ENCODE measurements at places on chromosomes 5 and 9.

- DNase-seq, result no peak
Observed at GRCh38 chr5:1401536-1402138, 43.6 kb downstream of the SLC6A3 start.

GRCh38 chr9:38012767-38013450 is 56.1 kb downstream of the SHB start:
- no peak for DNase-seq

GRCh38 chr5:39102684-39103155 is 28.5 kb upstream of the RICTOR start:
- DNase-seq, result peak; percentile 3

- no peak for DNase-seq
Observed at GRCh38 chr9:121688681-121689080, 37.2 kb downstream of the DAB2IP start.

- no peak for DNase-seq
Observed at GRCh38 chr5:54930736-54931135, 54.7 kb downstream of the ESM1 start.

GRCh38 chr5:101904736-101905135 is 391.3 kb downstream of the SLCO4C1 start:
- peak; percentile 34 for DNase-seq

DNA sequence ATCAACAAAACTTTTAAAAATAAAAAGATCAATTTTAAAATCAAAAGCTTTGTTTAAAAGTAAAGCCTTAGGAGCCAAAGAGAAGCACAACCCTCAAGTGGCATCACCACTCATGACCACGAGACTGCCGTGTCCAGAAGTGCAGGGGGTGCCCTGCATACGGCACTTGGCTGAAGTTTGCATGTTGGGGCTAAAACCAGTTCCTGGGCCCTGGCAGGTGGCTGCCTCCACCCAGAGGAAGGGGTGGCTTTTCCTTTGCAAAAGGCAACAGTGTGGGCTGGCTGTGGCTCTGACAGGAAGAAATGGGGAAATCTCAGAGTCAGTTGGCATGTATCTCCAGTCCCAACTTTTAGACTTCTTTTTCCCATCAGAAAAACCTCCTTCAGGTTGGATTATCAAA is 15.3 kb downstream of the TRMO start:
- no peak for DNase-seq

DNA sequence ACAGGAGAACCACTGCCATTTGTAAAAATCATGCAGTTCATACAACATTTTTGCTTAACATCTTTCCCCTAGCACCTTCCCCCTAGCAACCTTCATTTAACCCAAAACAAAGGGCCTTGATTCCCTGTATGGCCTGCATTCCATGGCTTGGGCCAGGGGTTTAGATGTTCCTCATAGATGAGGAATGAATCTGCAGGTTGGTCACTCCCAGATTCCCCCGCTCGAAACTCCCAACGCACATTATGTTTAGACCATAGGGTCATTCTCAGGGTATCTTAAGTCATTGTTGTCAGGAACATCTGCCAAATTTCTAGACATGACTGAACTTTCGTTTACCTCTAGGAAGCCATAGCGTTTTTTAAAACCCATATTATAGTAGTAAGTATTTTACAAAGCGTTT is 282.2 kb upstream of the VLDLR start:
- DNase-seq, result no peak

DNA sequence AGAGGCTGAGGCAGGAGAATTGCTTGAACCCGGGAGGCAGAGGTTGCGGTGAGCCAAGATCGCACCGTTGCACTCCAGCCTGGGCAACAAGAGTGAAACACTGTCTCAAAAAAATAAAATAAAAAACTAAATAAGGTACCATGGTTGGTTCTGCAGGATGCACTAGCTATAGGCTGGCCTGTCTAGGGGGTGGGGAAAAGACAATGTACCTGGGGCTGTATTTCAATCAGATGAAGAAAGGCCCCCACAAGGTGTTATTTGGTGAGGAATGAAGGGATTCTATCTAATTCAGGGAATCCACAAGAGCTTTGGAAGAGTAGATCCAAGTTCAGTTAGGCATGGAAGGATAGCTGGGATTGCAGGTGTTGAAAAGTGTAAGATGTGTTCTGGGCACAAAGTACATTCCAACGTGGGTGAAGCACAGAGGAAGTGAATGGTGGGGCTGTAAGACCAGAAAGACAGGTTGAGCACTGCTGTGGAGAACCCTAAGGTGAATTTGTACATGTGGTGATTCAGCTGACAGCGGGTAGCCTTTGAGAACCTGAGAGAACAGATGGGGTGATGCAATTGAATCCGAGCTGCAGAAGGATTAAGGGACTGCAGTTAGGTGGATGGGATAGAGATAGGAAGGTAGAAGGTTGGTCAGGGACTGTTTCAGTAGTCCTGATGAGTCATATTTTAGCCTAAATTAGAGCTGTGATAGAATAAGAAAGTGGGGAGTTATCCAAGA is 71.8 kb downstream of the CAST start:
- no peak for DNase-seq

GRCh38 chr5:82664732-82665131 is 386.6 kb upstream of the RPS23 start:
- no peak for DNase-seq

GRCh38 chr9:109156708-109157107 is 10.3 kb downstream of the FRRS1L start:
- DNase-seq, result no peak

DNA sequence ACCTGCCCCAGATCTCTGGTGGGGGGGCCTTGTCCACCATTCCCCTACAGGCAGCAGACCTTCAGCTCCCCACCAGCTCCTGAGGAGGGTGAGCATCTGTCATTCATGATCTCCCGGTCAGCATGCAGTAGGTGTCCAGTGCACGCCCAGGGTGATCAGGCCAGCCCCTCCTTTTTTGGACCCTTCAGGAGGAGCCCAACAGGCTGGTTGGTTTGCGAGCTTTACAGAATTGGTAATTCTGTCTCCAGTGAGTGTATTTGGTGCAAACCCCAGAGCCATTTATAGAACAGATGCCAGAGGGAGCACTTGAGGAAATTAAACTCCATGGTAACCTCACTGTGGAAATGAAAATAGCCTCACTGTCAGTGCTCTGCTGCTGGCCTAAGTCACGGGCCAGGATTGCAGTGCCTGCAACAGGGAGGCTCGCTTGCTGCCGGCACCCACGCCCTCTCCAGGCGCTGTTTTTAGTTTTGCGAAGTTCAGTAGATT is 23.4 kb downstream of the WNK2 start:
- peak; percentile 51 for DNase-seq

DNA sequence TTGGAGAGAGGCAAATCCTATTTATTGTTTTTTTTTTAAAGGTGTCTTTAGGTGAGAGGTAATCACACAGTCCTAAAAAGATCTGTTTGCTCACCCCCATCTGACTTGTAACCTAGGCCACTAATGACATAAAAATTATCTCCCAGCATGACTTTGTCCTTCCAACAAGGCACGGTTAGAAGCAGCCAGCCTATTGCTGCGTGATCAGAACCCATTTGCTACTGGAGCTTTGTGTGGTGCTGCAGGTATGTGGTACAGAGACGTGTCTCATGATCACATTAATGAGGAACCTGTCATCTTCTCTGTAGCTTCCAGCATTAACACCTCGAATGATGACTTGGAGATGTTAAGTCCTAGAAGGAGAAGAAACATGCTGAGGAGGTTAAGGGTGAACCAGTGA is 555.8 kb upstream of the TLE4 start:
- DNase-seq, result no peak

GRCh38 chr5:50501491-50502228 is 60.6 kb upstream of the EMB start:
- no peak for DNase-seq

GRCh38 chr9:104872656-104873488 is 55.1 kb downstream of the ABCA1 start:
- peak; percentile 98 for DNase-seq

GRCh38 chr5:123217173-123217572 is 128.1 kb downstream of the PRDM6 start:
- no peak for DNase-seq

- no peak for DNase-seq
Observed at GRCh38 chr9:99867968-99868367, 38.5 kb upstream of the STX17 start.

DNA sequence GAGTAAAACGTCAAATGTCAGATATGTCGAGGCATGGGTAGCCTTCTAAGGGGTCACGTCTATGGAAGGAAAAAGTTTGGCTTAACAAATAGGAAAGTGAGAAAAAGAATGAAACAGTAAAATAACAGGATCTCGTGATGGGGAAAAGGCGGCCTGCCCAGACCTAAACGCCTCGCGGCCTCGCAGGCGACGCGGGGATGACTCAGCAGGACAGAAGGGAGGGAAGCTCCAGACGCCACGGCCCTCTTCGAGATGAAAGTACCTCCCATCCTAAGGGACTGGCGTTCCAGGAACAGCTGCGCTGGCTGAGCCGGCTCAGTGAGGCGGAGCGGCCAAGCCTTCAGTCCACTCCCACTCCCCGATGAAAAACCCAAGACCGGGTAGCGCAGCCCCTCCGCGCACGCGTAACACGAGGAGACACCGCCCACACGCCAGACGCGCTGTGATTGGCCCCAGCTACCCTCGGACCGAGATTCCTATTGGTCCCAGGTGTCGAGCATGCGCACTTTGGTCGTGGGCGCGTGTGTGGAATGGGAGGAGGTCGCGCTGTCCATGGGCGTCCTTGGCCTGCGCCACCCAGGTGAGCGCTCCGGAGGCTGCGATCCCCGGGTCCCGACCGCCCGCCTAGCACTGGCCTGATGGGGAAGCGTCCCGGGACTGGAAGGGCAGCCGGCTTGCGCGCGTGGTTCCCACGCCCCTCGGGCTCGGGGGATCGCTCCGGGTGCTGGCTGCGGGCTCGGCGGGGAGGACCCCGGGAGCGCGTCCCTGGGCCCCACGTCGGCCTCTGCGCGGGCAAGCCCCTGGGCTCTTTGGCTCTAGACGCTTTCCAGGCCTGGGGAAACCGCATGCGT is 588.5 kb downstream of the MTRR start:
- peak; percentile 94 for DNase-seq

- no peak for DNase-seq
Observed at GRCh38 chr5:26843677-26844076, 194.7 kb downstream of the CDH9 start.

DNA sequence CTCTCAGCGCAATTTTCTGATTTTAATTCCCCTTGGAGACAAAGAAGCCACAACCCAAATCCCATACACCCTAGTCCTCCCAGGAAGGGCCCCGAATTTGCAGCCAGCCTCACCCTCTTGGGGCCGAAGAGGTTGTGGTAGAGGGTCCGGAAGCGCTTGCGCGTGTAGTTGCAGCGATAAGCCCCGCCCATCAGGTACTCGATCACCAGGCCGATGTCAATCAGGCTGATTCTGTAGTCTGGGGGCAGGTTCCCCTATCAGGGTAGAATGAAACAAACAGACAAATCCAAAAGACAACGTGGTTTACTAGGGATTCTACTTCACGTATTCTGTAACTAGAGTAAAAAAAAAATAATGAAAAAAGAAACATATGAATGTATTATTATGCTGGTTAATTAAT is 210.6 kb upstream of the KLF9 start:
- DNase-seq, result no peak

- DNase-seq, result no peak
Observed at GRCh38 chr5:40828690-40829661, 6.0 kb downstream of the RPL37 start.

DNA sequence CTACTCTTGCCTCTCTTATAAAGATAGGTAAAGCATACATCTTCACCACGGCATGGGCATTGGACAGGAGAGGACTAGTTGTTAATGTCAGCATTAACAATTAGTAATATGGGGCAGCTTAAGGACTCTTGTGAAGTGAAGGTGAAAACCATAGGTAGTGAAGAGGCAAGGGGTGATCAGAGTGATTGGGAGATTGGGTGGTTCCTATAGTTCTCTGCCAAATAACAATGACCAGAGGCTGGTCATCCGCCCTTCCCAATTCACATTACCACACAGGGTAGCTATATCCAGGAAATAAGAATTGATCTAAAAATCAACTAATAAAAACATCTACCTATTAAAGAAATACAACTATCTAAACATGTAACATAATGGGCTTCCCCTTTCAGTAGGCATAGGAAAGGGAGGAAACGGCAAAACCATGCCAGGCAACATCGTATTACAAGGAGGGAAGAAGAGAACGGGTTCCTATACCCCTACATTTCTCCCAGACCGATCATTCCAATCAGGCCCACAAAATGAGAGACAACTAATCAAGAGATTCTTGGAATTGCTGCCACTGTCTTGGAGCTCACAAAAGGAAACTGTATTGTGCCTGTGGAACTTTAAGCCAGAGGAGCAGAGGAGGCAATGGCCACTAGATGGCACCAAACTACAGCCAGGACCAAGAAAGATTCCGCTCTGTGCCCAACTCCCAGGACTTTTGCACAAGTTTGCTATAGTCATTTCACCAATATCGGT is 121.6 kb downstream of the FBXL17 start:
- DNase-seq, result peak; percentile 59

DNA sequence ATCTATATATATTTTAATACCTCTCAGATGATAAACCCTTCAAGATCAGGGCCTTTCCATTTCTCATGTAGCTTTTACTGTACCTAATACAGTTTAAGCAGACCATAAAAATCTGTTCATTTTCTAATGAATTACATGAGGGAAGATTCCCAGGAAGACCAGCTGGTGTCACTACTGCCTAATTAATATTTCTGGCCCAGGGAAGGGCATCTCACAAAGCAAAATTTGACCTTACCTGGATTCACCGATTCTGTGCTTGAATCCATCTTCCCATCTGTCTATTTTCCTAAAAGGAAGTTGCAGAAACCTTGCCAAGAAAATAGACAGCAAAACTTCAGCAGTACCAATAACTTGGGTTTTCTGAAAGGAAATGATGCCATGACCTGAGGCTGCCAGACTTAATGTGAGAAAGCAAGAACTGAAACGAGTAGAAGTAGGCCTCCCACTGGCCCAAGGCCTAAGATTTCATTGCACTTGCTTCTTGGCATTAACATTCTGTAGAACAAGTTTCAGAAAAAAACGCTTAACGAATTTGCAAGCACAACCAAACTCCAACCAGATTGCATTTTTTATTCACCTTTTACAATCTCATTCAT is 83.0 kb upstream of the GLIS3 start:
- DNase-seq, result no peak

DNA sequence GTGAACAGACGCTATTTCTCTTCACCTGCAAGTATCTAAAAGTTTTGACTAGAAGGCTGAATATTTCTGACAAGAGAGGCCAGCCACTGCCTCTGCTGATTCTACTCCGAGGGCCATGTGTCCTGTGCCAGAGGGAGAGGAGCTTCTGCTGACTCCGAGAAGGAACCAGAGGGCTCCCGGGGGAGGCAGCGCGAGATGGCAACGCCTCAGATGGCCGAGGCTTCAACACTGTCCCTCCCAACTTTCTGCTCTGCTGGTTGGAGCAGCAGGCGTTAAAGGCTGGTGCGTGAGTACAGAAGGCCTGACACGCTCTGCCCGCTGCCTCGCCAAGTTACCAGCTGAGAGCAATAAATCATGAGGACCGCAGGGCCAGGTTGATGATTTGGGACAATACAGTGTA is 178.8 kb downstream of the GAPVD1 start:
- no peak for DNase-seq

- DNase-seq, result no peak
Observed at GRCh38 chr5:72531496-72532190, 24.4 kb upstream of the ZNF366 start.
